Activated T-cell treated with anti-CD3 and anti-CD28 coated beads for 4 hours (primary cell): ENCODE measurements at places on chromosomes 16 and 17.

DNA sequence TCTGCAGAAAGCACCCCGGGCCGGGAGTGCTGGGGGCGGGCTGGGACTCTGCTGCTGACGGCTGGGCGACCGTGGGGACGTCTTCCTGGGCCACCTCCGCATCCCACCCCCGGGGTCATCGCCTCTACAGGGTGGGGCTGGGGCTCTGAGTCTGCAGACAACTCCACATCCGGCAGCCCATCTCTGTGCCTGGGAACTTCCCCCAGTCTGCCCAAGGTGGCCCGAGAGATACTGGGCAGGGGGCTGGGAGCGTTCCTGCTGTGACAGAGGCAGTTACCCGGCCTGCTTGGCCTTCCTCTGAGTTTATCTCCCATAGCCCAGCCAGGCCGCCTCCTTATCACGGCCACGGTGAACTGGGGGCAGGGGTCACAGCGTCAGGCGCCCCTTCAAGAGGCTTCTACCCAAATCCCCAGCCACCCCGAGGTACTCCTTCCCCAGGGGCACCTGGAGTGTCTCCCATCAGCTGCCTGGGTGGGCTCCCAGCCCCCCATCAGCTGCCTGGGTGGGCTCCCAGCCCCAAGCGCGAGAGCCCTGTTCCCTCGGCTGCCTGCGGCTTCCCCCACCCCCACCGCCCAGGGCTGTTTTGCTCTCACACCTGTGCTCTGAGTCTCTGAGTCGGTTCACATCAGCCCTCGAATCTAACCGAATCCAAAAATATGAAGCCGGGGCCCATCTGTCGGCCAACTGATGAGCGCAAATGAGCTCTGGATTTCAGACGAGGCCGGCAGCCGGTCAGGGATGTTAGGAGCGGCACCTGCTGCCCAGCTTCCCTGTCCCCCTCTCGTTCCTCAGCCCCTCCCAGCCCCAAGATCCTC lies 15.6 kb upstream of the CBFA2T3 start:
- no peak for DNase-seq

GRCh38 chr17:51214920-51215319 lies 44.9 kb downstream of the MBTD1 start:
- no peak for DNase-seq

DNA sequence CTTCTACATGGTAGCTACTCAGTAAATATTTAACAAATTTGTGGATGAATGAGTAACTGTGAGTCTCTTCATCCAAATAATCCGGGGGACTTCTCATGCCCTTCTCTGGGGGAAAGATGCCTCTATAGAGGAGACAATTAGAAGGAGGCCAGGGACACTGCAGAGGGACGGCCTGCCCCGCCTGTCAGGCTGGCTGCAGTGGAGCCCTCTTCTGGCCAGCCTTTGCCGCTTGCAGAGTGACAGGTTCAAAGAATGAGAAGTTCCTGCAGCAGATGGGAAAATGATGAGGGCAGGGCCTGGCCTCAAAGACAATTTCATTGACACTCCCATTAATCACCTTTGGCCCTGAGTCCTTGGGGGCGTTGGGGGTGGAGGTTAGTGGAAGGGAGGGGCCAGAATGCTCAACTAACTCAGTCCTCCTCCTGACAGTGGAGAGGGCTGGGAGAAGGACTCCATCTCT lies 339.0 kb downstream of the MAF start:
- DNase-seq: no peak

DNA sequence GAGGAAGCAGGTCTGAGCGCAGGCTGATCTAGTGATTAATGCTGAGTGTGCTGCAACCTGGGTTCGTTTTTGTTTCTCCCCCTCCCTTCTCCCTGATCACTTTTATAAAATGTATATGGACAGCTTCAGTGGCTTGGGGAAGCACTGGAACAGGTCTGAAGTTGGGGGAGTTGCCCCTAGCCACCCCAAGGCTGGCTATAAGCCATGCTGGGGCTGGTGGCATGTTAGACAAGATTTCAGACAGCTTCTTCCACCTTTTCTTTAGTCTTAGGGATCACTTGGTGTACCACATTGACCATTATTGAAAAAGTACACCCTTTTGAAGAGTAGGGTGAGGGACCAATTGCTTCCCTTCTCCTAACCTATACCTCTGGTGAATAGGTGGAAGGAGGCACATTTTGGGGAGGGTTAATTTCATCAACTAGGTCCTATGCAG lies 3.8 kb upstream of the VAC14 start:
- DNase-seq: no peak

- DNase-seq: no peak
Measured at GRCh38 chr16:68287276-68288251, 23.2 kb downstream of the SLC7A6OS start.

DNA sequence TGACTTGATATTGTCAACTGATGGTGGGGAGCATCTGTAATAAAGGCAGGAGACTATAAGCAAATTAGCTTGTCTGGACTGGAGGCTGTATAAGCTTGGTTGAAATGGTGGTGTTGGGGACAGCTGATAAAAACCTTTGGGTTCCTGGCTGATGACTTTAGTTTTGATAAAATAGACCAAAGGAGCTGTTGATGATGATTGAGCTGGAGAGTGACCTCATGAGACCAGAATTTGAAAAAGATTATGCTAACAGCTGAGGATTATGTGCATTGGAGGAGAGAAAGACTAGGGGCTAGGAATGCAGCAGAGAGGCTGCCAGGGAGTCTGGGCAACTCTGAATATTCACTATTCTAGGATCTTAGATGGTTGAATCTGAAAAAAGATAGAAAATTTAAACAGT lies 8.7 kb upstream of the CDC27 start:
- no peak for DNase-seq

DNA sequence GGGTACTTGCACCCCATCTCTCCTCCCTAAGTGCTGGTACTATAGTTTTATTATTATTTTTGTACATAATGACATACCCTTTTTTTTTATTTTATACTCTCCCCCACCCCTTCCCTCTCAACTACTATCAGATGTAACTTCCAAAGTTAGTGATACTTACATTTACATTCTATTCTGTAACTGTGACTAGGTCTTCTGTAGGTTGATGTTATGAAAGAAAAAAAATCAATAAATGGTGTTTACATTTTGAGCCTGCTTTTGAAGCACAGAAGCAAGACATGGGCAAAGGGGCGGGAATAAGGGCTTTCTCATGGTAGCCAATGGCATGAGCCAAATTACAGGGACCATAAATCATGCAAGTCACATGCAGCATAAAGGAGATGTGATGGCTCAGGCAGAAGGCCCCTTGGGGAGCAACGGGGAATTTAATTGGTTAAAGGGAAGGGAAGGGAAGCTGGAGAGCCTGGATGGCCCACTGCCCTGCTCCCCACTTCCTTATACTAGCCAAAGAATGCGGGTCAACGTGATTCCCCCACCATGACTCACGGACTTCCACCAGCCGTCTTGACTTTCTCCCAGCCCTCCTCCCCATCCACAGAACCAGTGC lies 2.4 kb upstream of the ACSF2 start:
- DNase-seq: no peak

DNA sequence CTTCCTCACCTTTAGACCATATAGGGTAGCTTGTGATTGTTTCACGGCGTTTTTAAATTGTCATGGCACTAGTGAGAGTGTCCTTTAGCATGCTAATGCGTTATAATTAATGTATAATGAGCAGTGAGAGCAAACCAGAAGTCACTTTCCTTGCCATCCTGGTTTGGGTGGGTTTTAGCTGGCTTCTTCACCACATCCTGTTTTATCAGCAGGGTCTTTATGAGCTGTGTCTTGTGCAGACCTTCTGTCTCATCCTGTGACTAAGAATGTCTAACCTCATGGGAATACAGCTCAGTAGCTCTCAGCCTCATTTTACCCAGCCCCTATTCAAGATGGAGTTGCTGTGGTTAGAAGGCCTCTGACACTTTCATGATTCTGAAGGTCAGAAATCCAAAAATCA lies 370.9 kb upstream of the RBFOX1 start:
- no peak for DNase-seq

GRCh38 chr16:46842192-46842895 lies 11.4 kb upstream of the C16orf87 start:
- DNase-seq: no peak

GRCh38 chr17:76063875-76064546 lies 8.3 kb downstream of the SRP68 start:
- DNase-seq: no peak

DNA sequence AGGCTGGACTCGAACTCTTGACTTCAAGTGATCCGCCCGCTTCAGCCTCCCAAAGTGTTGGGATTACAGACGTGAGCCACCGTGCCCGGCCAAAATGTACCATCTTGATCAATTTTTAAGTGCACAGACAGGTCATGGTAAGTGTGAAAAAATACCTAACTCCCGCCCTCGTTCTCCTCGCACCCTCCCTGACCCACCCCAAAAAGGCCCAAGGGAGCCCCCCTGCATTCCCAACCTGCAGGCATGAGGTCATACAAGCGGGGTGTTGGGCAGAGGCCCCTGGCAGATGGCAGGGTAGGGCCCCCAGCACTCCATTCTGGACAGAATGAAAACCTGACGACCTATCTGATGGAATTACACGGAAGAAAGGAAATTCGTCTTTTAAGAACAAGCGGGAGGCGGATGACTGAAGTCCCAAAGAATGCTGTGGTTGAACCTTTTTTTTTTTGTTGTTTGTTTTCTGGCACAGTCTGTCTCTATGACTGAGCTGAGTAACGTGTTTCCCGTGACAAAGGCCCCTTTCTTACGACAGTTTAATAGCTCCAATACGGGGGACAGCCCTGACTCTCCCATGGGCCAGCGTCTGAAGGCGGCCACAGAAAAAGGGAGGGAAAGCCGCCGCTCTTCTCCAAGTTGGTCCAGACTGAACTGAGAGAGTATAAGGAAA lies 376.4 kb downstream of the SLC39A11 start:
- DNase-seq: no peak

- no peak for DNase-seq
Measured at GRCh38 chr17:51118330-51119195, 2.1 kb downstream of the SPAG9 start.

DNA sequence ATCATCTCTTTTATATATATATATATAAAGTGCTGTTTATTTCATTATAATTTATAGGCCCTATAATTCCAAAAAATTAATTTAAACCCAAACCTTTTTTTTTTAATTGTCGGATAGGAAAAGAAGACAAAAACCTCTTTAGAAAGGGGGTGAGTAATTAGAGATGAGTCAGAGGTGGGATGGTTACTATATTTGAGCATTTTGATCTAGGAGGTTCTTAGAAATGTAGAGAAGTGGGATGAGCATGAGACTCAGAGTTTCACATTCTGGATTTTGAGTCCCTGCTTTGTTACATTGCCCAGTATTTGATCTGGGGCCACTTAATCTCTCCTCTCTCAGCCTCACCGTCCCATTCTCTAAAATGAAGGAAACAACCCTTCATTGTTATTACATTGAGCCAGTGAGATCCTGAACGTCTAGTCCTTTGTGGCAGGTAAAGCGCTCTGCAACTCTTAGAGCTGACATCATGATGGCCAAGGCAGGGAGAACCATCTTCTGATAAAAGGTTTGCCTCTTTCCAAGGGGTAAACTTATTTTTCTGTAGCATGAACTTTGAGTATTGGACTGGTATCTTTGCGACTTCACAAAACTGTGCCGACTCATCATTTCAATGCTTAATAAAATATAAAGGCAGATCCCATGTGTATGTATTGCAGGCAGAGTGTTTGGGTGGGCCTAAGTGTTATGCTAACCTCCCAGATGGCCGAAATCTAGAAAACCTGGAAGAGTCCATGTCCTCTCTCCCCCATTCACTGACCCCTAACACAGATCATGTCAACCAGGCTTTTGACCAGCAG lies 21.3 kb downstream of the HS3ST3B1 start:
- no peak for DNase-seq

- DNase-seq: no peak
Measured at GRCh38 chr16:12637002-12637401, 166.7 kb downstream of the CPPED1 start.
